ENCODE measurements at places on chromosomes 4 and X.

DNA sequence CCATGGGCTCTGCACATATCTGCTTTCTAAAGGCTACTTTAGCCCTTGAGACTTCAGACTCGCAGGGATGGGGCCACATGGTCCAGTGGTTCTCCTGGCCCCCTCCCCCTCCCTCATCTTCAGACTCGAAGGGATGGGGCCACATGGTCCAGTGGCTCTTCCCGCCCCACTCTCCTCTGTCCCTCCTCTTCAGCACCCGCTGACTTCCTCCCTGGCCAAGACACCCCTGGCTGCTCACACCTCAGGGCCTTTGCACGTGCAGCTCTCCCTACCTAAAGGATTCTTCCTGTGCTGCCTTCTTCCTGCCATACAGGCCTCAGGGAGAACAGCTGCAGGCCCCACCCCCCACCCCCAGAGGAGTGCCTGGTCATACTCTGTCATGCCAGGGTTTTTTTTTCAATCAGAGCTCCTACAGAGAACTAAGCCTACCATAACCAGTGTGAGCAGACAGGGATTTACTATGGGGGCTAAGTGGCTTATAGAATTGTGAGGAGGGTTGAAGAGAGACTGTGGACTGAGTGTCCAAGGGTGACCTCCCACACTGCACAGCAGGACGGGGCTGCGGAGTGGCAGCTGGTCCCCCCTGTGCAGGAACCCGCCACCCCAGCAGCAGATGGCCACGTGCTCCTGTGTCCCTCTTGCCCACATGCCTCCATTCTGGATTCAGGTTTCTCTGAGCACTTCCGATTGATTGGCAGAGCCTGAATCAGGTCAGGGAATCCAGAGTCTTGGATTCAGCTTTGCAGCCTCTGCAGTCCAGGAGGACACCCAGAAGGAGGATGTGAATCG lies 6.1 kb upstream of the SPON2 start:
- no peak for DNase-seq

DNA sequence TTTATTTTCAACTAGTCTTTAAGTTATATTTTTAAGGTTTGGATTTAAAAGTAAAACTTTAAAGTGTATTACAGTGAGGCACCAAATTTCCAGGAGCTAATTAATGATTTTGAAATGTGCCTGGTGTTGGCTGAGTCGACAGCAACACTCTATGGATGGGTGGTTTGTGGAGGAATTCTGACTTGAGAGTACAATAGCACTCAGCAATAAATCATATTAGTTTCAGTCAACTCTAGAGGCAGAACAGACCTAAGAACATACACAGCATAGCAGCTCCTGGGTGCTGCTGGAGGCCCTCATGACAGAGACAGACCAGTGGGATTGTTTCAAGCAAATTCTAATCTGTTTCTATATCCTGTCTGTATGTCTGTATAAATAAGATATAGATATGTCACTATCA lies 673.4 kb downstream of the TRIML1 start:
- no peak for DNase-seq

DNA sequence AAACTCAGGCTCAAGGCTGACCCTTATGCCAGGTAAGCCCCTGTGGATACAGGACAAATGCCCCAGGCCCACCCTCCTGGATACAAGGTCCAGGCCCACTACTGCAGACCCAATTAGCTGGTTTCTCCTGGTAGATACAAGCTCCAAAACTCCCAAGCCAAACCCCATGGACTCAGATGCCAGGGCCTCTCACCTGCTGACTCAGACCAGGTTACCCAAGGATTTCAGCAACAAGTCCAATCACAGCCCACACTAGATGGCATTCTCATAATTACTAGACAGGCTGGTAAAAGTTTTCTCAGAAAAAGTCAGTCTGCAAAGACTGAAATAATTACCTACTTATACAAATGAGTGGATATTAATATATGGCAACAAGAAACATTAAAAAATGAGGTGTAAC lies 87.0 kb downstream of the KLF8 start:
- DNase-seq: no peak

DNA sequence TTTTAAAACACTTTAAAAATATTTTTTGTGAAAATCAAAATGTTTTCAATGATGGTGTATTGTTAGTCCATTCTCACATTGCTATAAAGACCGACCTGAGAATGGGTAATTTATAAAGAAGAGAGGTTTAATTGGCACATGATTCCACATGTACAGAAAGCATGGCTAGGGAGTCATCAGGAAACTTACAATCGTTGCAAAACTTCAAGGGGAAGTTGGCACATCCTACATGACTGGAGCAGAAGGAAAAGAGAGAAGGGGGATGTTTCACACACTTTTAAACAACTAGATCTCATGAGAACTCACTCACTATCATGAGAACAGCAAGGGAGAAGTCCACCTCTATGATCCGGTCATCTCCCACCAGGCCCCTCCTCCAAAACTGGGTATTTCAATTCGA lies 110.7 kb downstream of the TMEM47 start:
- DNase-seq: no peak

- no peak for DNase-seq
Observed at GRCh38 chrX:35076061-35076460, 133.5 kb downstream of the FAM47B start.

All from astrocyte of the spinal cord (primary cell).